ENCODE measurements at places on chromosomes 2 and 18. TPM values are rescaled to one million over a fixed set of nuclear protein-coding genes. Genes with fewer than 3 reads are reported as not detected.

Gene AP1S3
- total RNA-seq: not detected

Gene DPP4
- total RNA-seq: 1.7 TPM

Gene MRO
- total RNA-seq: 1.4 TPM

Gene MYO1B
- total RNA-seq: 27.4 TPM

Gene CFC1
- not detected for total RNA-seq

Gene RNU2-63P
- total RNA-seq: not detected

Gene ADCYAP1
- not detected for total RNA-seq

Gene MC4R
- total RNA-seq: not detected

Gene DNAJC5G
- total RNA-seq: not detected

Gene RAB6C
- not detected for total RNA-seq

- H3K36me3 ChIP-seq: peaks cover 3% of the 10 kb centered on the region
- no peaks in the 10 kb centered on the region for H3K4me1 ChIP-seq
- no peak overlapping the region for H3K27ac ChIP-seq
- no peak for DNase-seq
- H3K4me3 ChIP-seq: no peak overlapping the region
These were observed 43.2 kb downstream of the CYB5A start for GRCh38 chr18:74248595-74248994.

GRCh38 chr2:207244971-207245925 is 79.5 kb upstream of the KLF7 start:
- no peaks in the 10 kb centered on the region for H3K36me3 ChIP-seq
- no peak overlapping the region for H3K27ac ChIP-seq
- DNase-seq: no peak
- no peaks in the 10 kb centered on the region for H3K27me3 ChIP-seq
- H3K4me3 ChIP-seq: no peak overlapping the region

DNA sequence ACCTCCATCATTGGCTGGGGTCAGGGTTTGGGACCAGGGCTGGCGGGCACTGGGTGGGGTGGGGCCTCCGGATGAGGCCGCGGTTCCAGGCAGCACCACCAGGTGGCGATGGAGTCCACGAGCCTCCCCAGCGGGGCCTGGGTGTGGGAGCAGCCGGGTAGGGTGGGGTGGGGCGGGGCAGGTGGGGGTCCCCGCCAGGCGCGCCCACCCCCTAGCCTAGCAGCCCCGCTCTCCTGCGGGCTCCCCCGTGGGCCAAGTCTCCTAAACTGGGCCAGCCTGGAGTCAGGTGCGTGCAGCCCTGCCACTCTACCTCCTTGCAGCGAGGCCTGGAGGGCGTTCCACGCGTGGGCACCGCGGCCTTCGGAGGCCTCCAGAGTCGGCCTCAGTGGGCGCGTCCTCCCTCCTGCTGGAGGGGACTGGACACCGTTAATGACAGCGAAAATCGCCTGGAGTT is 187.5 kb downstream of the TWIST2 start:
- H3K27me3 ChIP-seq: no peaks in the 10 kb centered on the region
- H3K36me3 ChIP-seq: no peaks in the 10 kb centered on the region
- no peak overlapping the region for H3K4me3 ChIP-seq
- no peaks in the 10 kb centered on the region for H3K4me1 ChIP-seq

- no peak overlapping the region for H3K4me3 ChIP-seq
- no peaks in the 10 kb centered on the region for H3K4me1 ChIP-seq
- H3K36me3 ChIP-seq: no peaks in the 10 kb centered on the region
- no peaks in the 10 kb centered on the region for H3K27me3 ChIP-seq
- no peak overlapping the region for H3K27ac ChIP-seq
- DNase-seq: no peak
These were observed 388.3 kb downstream of the CTNNA2 start for GRCh38 chr2:79901161-79901560.

DNA sequence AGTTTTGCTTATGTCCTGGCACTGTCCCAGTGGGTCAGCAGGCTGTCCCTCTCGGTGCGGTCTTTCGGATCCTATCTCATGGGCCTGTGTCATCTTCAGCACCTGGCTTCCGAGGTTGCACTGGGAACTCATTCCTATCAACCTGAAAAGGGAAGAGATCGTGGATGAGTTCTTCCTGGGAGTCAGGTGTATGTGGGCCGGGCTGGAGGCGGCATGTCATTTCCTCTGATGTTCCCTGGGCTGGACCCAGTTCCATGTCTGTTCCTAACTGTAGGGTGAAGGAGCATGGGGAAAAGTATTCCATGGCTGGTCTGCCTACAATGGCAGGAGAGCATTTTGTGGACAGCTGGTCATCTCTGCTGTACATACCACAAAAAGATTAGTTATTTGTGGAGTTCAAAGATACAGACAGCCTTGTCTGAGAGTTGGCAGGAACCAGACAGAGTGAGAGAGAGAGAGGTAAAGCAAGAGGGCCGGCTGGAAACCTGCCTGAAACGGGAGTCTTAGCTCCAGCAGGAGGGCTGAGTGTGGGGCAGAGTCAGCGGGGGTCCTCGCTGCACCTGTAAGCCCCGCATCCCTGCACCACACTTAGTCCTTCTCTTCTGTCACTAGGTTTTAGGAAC is 25.2 kb downstream of the FAM228A start:
- H3K27ac ChIP-seq: no peak overlapping the region
- DNase-seq: no peak
- H3K27me3 ChIP-seq: no peaks in the 10 kb centered on the region
- H3K4me1 ChIP-seq: no peaks in the 10 kb centered on the region
- H3K36me3 ChIP-seq: peaks cover 34% of the 10 kb centered on the region

DNA sequence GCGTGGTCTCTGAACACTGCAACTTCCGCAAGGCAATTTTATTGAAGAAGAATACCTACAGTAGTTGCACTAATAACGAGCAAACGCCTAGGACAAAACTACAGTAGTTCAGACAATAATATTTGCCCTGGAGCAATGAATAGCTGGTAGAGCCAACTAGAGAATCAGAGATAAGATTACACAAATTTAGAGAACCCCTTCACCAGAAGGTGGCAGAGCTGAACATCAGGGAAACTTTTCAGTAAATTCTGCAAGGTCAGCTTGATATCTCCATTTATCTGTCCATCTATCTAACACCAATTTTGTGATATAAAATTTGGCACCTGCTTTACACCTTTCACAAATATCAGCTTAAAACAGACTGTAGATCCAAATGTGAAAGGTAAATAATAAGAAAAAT is 43.8 kb downstream of the CDH19 start:
- no peak overlapping the region for H3K4me3 ChIP-seq
- no peaks in the 10 kb centered on the region for H3K4me1 ChIP-seq
- no peak overlapping the region for H3K27ac ChIP-seq
- DNase-seq: no peak

- DNase-seq: no peak
- no peaks in the 10 kb centered on the region for H3K27me3 ChIP-seq
- H3K36me3 ChIP-seq: no peaks in the 10 kb centered on the region
- no peak overlapping the region for H3K27ac ChIP-seq
These were observed 24.4 kb upstream of the KIDINS220 start for GRCh38 chr2:8861797-8862196.

- no peaks in the 10 kb centered on the region for H3K27me3 ChIP-seq
- no peaks in the 10 kb centered on the region for H3K36me3 ChIP-seq
- H3K27ac ChIP-seq: no peak overlapping the region
- no peaks in the 10 kb centered on the region for H3K4me1 ChIP-seq
- no peak overlapping the region for H3K4me3 ChIP-seq
- DNase-seq: no peak
These were observed 139.6 kb downstream of the TWIST2 start for GRCh38 chr2:238987352-238987981.

DNA sequence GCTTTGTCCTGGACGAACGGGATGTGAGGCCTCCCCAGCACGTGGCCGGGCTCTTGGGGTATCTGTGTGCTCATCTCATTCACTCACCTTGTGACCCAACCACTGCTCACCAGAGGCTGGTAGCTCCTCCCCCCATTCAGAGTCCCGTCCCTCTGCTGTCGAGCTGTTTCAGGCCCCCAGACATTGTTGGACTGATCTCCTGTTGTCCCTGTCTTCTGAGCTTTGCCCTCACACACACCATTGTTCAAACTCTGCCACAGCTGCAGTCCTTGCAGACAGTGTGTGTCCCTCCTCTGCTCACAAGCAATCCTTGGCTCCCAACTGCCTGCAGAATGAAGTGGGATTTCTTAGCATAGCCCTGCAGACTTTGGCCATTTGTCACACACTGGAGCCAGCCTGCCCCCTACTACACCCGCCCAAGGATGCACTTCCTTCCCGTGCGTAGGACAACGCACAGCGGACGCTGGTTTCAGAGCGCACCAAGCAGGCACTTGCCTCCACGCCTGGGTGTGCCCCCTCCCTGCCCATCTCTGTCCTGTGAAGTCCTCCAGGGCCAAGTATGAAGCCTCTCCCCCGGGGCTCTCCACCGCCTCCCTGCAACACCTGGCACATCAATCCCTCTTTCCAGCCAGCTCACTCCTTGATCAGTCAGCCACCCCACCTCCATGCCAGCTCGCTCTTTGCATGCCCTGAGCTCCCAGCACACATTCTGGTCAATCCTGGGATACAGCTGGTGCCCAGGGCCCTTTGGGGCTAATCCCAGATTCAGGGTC is 16.5 kb upstream of the PRLH start:
- no peak overlapping the region for H3K4me3 ChIP-seq
- H3K36me3 ChIP-seq: no peaks in the 10 kb centered on the region
- H3K27ac ChIP-seq: no peak overlapping the region

- H3K4me3 ChIP-seq: no peak overlapping the region
- H3K27me3 ChIP-seq: no peaks in the 10 kb centered on the region
- no peaks in the 10 kb centered on the region for H3K4me1 ChIP-seq
- H3K27ac ChIP-seq: no peak overlapping the region
- no peak for DNase-seq
These were observed 109.6 kb upstream of the FSIP2 start for GRCh38 chr2:185628985-185629384.

DNA sequence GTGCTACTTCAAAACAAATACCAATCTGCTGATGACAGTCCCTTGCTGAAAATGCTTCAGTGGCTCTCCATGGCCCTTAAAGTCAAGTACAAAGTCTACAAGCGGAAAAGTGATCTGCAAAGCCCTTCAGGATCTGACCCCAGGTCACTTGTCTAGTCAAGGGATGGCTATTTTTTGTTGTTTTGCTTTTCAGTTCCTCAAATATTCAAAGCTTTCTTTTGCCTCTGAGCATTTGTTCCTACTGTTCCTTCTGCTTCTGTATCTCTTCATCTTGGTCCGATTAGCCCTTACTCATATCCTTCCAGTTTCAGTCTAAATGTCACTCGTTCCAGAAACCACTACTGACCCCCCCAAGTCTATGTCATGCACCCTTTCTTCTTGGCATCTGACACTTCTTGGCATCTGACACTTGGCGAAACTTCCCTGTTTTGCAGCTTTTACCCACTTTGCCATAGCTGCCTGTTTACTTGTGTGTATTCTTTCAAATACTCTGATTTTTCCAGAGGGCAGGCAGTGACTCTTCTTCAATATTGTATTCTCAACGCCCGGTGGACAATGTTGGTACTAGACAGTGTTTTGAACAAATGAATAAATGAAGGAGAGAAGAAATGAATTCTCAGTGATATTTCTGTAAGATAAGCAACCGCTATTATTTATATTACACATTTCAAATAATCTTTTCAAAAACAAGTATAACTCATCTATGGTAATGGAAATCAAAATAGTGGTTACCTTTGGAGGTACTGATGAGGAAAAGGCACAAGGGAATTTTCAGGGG is 175.9 kb upstream of the FN1 start:
- no peaks in the 10 kb centered on the region for H3K36me3 ChIP-seq
- DNase-seq: no peak
- H3K4me1 ChIP-seq: no peaks in the 10 kb centered on the region
- no peak overlapping the region for H3K27ac ChIP-seq

DNA sequence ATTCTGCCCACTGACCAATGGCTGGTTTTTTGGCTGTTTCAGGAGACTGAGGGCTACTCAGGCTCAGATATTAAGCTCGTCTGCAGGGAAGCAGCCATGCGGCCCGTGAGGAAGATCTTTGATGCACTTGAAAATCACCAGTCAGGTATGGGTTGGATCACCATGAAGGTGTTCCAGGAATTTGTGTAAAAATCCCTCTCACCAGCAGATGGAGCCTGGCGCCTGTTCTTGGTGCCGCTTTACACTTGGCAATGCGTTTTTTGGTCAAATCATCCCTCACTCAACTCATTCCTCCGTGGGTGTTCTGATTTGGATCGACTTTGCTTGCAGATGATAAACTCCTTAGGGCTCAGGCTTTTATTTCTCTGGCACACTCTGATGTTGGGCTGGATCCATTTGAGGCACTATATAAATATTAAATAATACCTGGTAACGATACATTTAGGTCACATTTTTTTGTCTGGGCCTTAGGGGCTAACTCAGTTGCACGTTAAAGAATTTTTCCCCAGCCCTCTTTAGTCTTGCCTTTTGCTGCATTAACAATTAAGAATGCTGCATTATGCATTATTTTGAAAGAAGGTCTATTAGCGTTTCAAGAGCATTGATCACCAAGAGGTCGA is 50.0 kb downstream of the HDHD2 start:
- H3K27me3 ChIP-seq: no peaks in the 10 kb centered on the region
- H3K36me3 ChIP-seq: no peaks in the 10 kb centered on the region
- no peaks in the 10 kb centered on the region for H3K4me1 ChIP-seq

GRCh38 chr18:43888598-43888997 is 611.3 kb upstream of the SYT4 start:
- DNase-seq: no peak
- H3K27ac ChIP-seq: no peak overlapping the region
- no peaks in the 10 kb centered on the region for H3K4me1 ChIP-seq
- H3K36me3 ChIP-seq: no peaks in the 10 kb centered on the region
- H3K4me3 ChIP-seq: no peak overlapping the region

DNA sequence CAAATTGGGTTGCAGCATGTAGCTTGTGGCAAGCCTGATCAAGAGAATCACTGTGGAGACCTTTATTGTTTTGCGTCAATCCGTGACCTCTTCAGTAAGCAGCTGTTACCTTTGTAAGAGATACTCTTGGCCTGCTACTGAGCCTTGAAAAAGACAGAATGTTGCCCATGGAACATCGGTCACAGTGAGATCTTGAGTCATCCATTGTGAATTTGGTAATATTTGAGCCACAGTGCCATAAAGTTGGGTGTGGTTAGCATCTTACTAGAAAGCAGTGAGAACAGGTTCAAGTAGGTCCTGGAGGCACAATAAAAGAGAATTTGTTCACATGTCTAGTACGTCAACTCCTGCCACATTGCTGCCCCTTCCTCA is 12.7 kb upstream of the EFR3B start:
- no peaks in the 10 kb centered on the region for H3K36me3 ChIP-seq
- no peak for DNase-seq
- H3K27ac ChIP-seq: no peak overlapping the region
- no peaks in the 10 kb centered on the region for H3K4me1 ChIP-seq
- H3K4me3 ChIP-seq: no peak overlapping the region
- H3K27me3 ChIP-seq: no peaks in the 10 kb centered on the region

- no peaks in the 10 kb centered on the region for H3K36me3 ChIP-seq
- no peaks in the 10 kb centered on the region for H3K27me3 ChIP-seq
- DNase-seq: no peak
- H3K4me3 ChIP-seq: no peak overlapping the region
- no peak overlapping the region for H3K27ac ChIP-seq
These were observed 151.0 kb downstream of the MREG start for GRCh38 chr2:215862351-215862771.

- no peak overlapping the region for H3K4me3 ChIP-seq
- no peaks in the 10 kb centered on the region for H3K36me3 ChIP-seq
- DNase-seq: peak; percentile 81
- no peaks in the 10 kb centered on the region for H3K4me1 ChIP-seq
These were observed 46.3 kb downstream of the PSD4 start for GRCh38 chr2:113219889-113220641.
